Naive thymus-derived CD4-positive, alpha-beta T cell (primary cell): ENCODE measurements at places on chromosomes 7 and 10. TPM values are rescaled to one million over a fixed set of nuclear protein-coding genes. Genes with fewer than 3 reads are reported as not detected.

DNA sequence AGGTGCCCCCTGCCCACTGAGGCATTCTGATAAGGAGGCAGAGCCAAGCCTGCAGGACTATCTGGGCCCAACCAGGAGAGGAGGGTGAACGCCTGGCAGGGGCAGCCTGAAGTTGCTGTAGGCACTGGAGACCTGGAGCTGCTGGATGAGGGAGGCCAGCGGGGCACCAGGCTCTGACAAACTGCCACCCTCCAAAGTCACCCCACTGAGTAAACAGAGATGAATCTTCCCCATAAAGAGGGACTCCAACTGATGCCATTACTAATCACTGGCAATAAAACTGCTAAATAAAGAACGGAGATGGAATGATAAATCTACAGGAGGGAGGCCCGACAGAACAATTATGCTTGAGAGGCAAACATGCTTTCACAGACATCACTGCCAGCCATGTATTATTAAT lies 44.2 kb downstream of the DRGX start:
- DNase-seq: no peak

GRCh38 chr10:132167041-132167674 lies 19.6 kb upstream of the DPYSL4 start:
- DNase-seq: no peak

GRCh38 chr7:100369105-100369504 lies 4.2 kb upstream of the PILRA start:
- DNase-seq: no peak

- DNase-seq: no peak
Observed at GRCh38 chr10:126242397-126243260, 145.6 kb downstream of the ADAM12 start.

GRCh38 chr7:1900847-1901246 lies 230.8 kb downstream of the ELFN1 start:
- DNase-seq: no peak

SAMD9 gene
- polyA plus RNA-seq: 27.4 TPM

GRCh38 chr7:90599038-90599437 lies 2.9 kb downstream of the CDK14 start:
- no peak for DNase-seq

GRCh38 chr7:100676501-100677306 lies 3.2 kb downstream of the GNB2 start:
- DNase-seq: no peak

OPN4 gene
- polyA plus RNA-seq: not detected

DNA sequence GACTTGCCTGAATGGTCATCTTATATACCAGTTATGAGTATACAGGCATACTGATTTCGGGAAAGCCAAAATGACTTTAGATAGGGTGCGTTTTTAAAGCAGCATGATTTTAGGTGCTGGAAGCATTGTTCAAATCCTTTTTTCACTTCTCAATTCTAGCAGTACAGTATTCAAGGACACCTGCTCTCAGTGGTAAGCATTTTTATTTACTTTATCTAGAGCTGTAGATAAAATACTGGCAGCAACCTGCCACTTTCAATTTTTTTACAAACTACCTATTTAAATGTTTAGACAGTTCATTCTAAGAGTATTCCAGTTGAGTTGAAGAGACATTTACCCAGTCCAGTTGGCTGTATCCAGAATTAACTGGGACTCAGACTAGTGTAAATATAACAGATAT lies 33.6 kb downstream of the TMEM106B start:
- no peak for DNase-seq

DNA sequence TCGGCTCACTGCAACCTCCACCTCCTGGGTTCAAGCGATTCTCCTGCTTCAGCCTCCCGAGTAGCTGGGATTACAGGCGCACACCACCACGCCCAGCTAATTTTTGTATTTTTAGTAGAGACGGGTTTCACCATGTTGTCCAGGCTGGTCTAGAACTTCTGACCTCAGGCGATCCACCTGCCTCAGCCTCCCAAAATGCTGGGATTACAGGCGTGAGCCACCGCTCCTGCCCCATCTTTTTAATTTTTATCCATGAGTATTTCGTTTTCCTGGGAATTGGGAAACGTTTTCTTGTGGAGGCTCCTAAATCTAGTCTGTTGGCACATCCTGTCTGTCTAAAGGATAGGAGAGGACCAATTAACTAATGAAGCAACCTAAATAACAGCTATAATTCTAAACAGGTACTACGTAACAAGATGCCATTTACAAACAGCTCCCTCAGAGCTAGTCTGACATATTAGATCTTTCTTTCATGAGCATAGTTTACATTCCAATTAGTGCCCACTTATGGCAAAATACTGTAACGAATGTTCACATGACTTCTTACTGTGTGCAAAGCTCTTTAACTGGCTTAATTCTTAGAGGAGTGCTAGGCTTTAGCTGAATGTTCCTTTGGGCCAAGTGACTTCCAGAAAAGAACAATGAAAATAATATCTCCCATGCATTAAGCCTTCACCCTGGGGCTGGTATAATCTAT lies 151.0 kb upstream of the YAE1 start:
- DNase-seq: no peak

DNA sequence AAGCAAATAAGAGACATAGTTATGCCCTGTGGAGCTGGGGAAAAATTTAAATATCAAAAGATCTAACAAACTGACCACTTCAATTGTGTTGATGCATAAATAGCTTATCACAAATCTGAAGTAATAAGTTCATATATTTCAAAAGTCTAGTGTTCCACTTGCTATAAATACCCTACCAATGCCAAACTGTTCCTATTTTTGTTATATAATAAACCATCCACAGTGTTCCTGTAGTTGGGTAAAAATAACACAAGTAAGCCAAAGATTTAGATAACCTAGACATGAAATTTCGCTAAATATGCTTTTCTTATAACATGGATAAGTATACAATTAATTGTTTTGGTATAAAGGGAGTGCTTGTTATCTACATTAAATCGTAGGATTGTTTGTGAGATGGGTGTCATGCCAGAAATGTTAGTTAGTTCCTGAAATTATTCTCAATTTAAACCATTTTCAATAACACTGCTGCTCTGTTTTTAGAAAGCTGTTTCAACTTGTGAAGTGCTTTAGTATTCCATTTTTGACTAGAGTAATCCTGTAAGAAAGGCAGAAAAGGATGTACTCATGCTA lies 85.5 kb downstream of the CACNA2D1 start:
- DNase-seq: no peak

DNA sequence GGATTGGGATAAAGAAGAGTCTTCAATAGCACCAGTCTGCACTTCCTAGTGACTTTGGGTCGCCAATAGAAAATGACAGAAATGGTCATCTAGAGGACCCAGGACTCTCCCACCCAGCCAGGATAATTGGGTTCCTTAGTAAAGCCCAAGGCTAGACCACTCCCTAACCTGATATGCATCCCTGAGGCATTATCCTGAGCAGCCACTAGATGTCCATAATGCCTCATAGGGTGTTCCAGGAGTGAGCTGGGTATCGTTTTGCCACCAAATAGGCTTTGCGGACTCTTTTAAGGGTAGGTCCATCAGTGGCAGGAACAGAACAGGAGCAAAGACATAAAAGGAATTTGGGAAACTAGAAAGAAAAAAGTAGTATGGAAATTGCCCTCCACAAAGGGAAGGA lies 4.5 kb upstream of the LRRC4 start:
- no peak for DNase-seq

GRCh38 chr7:20598459-20599309 lies 16.8 kb upstream of the ABCB5 start:
- peak; percentile 27 for DNase-seq

DNA sequence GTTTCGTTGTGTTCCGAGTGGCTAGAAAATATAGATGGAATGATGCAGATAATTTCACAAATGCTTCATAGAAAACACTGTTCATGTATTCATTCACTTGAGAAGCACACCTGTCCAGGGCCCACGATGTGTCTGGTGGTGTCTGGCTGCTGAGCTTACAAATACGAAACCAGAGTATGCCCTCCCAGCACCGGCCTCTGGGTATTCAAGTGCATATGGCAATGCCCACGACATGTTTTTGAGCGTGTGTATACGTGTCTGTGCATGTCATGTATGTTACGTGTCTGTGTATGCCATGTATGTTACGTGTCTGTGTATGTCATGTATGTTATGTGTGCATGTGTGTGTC lies 37.9 kb downstream of the IL2RA start:
- DNase-seq: peak; percentile 13

DNA sequence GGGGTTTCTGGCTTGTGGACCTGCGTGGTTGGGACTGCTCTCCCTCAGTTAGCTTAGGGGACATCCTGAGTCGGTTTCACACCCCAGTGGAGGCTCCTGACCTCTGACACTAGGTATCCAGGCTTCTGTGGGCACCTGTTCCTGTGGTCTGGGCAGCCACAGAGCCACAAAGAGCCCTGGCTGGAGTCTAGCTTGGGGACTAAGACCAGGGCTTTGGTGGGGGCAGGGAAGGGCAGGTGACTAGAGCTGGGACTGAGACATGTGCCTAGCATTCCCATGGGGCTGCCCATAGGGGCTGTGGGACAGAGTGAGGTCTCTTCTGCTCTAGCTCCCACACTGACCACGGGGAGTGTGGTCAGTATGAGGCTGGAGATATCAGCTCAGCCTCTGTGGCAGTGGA lies 4.0 kb upstream of the TMEM270 start:
- no peak for DNase-seq

FEZF1 gene
- polyA plus RNA-seq: not detected

DNA sequence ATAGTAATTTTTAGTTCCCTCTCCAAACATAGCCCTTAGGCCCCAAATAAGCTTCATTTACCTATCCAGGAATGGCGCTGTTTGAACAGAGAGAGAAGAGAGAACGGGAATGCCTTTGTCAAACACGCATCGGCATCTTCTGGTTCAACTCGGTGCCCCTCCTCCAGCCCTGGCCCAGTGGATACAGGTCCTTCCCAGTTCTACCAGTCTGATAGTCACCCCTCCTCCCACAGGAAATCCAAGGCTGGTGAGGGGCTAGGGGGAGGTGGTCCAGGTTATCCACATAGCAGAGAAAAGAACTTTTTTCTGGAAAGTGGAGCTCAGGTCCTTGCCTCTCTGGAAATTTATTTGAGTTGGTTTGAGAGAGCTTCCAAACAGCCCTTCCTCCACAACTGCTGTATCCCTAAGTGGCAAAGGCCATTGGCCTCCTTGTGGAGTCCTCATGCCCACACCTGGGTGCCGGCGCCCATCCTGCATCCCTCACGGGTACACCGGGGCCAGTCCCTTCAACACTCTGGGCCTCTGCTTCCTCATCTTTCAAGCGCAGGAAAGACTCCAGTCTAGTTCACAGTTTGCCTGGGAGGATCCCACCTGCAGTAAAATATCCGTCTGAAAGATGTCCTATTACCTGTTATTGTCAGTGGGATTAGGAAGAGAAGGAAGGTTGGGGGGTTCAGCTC lies 287.4 kb downstream of the CELF2 start:
- DNase-seq: no peak

DNA sequence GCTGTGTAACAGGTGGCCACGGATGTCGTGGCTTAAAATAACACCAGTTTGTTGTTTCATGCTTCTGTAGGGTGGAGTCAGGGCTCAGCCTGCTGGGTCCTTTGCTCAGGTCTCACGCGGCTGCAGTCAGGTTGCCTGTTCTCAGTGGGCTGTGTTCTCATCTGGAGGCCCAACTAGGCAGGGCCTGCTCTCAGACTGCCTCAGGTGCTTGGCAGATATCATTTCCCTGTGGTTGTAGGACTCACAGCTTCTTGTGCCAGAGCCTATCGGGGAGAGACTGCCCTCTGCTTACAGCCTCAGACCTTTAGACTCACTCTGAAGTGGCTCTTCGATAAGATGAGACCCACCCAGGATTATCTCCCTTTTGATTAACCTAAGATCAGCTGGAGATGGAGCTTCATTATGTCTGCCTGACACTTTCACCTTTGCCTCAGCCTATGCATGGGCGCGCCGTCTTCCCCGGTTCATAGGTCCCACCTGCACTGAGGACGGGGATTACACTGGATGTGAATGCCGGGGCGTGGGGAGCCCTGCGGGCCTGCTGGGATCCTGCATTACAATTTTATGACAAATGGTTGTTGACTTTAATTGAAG lies 55.3 kb downstream of the INPP5A start:
- no peak for DNase-seq

PTF1A gene
- polyA plus RNA-seq: not detected

GRCh38 chr7:45681596-45682357 lies 107.6 kb downstream of the ADCY1 start:
- no peak for DNase-seq

- DNase-seq: peak; percentile 66
Observed at GRCh38 chr10:91201213-91201996, 19.1 kb upstream of the PCGF5 start.

DNA sequence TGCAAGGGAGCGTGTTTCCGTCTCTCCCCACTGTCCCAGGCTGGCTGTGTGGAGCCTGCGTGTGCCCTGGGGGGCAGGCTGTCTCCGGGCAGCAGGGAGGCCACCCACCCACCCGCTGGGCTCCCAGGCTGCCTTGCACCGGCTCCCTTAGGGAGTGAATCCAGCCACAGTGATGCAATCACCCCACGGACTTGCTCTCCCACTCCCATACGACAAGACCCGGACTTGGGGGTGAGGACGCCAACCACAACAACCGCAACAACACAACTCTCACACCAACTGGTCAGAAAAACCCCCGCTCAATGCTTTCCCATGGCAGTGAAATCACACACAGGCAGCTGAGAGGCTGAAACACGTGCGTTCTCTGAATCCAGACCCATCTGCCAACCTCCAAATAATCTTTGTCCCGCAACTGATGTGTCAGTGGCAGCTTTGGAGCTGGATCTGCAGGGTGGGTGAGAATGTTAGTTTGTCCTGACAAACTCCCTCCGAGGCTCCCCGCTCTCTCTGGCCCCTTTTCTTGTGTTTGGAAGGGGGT lies 62.7 kb upstream of the DDC start:
- no peak for DNase-seq
